ENCODE measurements at places on chromosomes 7 and 10.

DNA sequence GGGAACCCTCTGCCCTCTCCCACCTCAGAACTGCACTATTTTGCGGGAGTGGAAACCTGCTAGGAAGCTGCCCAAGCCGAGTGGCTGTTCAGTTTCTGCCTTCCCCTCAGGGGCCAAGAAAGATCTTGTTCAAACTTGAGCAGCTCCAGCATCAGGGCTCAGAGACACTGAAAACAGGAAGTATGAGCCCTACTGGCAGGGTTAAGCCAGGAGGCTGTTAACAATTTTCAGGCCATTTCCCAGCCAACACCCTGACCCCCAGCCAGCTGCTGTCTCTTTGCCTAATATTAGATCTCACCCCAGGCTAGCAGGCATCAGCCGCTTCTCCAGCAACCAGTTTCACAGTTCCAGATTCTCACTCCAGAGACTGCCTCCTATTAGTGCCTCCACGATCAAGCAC, 9.2 kb downstream of the PLAU start:
- DNase-seq = no peak

GRCh38 chr7:50738932-50739331, 43.8 kb downstream of the GRB10 start:
- DNase-seq = no peak

DNA sequence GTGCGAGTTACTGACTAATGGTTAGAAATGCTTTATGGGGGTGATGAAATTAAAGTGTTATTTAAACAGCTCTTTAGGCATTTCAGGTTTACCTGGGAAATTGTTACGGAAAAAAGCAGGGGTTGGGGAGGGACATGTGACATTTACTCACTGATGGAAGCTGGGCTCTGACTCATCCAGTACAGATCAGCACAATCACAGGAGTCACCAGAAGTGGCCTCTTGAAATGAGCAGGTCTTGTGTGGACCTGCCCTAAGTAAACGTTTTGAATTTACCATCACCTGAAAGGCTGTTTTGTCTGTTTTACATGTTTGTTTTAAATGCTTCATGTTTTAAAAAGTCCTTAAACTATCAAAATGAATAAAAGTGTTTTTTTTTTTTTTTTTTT, 2.3 kb downstream of the GLRX3 start:
- DNase-seq = no peak

GRCh38 chr10:23136462-23136861, 41.1 kb downstream of the MSRB2 start:
- no peak for DNase-seq

GRCh38 chr7:41837916-41838315, 135.0 kb upstream of the INHBA start:
- no peak for DNase-seq

DNA sequence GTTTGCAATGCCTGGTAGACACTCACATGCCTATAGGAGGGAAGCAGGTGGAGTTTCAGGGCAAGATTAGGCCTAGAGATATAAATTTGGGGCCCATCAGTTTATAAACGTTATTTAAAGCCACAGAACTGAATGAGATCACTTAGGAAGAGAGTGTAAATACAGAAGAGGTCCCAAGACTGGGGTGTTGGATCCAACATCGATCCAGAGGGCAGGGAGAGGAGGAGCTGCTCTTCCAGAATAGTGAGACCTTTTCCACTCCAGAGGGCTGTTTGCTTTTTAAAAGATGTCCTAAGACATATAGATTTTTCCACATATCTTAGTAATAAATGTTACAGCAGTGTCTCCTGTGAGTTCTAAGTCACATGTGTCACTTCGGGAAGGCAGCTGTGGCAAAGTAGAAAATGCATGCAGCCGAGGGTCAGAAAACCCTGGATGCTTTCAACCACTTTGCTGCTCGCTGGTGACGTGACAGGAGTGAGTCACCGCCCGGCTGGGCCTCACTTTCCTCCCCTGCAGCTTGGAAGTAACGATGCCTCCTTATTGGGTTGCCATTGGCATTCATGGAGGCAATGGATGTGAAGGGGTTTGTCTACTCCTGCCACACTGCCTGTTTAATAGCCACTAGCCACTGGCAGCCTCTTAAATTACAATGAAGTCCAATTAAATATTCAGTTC, 95.4 kb downstream of the TRIL start:
- no peak for DNase-seq

- DNase-seq = no peak
Observed at GRCh38 chr10:105068497-105068896, 427.4 kb downstream of the SORCS3 start.

- DNase-seq = no peak
Observed at GRCh38 chr10:103490986-103491314, 2.6 kb upstream of the NEURL1 start.

DNA sequence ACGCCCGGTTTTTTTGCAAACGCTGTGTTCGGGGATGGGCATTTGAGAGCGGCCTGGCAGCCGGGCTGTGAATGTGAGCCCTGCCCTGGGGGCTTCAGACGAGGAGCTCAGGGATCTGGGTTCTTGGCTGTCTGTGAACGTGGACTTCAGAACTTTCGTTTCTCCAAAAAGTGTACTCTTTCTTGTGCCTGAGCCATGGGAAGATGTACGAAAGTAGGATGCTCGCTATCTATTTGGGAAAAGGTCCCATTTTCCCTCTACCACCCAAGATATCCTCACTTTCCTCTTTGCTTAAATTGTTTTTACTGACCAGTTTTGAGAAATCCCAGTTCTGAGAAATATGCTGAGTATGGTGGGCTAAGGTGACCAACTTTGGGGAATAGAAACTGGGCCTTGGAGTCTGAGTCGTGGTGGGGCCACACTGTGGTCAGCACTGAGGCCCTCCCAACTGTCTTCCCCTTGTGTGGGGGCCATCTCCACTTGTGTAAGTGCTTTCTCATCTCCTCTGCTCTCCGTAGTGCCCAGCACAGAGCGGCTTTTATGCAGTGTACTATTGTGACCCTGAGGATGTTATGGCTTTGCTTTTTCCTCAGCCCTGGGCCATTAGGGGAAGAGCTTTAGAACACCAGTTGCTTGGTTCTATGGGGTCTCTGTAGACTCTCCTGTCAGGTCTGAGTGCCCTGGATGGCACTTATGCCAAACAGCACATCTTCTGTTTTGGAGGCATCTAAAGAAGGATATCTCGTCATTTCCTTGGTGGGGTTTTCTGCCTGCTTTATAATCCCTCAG, 918 bp downstream of the DBNL start:
- DNase-seq = no peak

GRCh38 chr7:91082852-91083495, 181.3 kb upstream of the FZD1 start:
- DNase-seq = no peak

- DNase-seq = no peak
Observed at GRCh38 chr7:104873401-104873800, 140.6 kb upstream of the KMT2E start.

DNA sequence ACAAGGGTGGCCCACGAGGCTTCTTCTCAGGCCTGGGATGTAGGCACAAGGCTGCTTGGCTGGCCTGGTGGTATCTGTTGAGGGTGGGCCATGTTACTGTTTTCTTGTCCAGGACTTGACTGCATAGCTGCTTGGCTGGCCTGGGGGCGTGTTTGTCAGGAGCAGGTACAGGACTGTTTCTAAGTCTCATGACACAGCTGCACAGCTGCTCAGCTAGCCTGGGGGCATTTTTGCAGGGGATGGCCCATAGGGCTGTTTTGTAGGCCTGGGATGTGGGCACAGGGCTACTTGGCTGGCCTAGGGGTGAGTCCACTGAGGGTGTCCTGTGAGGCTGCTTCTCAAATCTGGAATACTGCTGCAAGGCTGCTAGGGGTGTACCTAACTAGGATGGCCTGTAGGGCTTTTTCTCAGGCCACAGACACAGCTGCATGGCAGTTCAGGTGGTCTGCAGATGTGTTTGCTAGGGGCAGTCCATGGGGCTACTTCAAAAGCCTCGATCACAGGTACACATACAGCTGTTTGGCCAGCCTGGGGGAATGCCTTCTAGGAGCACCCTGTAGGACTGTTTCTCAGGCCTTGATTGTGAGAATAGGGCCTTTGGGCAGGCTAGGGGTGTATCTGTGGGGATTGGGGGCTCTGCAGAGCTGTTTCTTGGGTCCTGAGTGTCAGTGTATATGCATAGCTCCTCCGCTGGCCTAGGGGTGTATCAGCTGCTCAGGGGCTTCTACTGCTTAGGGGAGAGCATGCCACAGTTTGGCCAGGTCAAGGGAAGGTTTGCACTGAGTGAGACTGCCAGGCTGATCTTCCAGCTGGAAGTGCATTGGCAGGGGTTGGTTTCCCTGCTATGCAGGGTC, 26.6 kb upstream of the PLA2G12B start:
- DNase-seq = no peak

DNA sequence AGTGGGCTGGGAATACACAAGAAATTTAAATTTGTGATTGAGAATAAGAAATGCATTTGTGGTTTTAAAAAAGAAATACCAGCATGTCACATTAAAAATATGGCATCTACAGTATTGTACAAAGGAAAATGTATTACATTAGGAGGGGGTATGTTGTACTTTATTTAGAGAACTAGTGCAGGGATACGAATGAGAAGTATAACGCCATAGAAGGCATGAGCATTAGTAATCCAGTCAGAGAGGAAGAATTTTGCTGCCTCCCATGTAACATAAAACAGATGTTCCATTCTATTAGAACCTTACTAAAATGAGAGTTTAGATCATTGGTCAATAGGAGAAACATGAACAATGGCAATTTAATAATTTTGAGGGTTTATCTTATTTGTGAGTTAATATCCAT, 182.2 kb downstream of the ADK start:
- DNase-seq = no peak

DNA sequence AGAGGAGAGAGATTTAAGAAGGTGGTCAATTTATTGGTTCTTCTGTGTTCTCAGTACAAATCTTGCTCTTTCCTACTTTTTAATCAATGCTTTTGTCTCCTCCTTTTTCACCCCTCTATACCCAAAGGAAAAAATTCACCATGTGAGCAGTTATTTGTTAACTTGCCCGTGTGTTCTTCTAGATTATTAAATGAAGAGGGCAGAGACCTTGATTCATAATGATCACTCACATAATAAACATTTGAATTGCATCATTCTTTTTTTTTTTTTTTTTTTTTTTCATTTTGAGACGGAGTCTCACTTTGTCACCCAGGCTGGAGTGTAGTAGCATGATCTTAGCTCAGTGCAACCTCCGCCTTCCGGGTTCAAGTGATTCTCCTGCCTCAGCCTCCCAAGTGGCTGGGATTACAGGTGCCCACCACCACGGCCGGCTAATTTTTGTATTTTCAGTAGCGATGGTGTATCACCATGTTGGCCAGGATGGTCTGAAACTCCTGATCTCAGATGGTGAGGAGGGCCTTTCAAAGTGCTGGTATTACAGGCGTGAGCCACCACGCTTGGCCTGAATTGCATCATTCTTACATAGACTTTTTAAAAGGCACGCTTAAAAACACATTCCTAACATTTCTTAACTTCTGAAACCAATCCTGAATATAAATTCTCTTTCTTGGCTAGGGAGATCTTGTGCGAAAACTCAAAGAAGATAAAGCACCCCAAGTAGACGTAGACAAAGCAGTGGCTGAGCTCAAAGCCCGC, 3.6 kb downstream of the GARS1 start:
- DNase-seq = no peak

GRCh38 chr7:159086301-159086925, 58.3 kb downstream of the VIPR2 start:
- no peak for DNase-seq

- no peak for DNase-seq
Observed at GRCh38 chr7:50502001-50502684, 52.0 kb upstream of the FIGNL1 start.

- no peak for DNase-seq
Observed at GRCh38 chr10:86365346-86366032, 1.1 kb downstream of the GRID1 start.

DNA sequence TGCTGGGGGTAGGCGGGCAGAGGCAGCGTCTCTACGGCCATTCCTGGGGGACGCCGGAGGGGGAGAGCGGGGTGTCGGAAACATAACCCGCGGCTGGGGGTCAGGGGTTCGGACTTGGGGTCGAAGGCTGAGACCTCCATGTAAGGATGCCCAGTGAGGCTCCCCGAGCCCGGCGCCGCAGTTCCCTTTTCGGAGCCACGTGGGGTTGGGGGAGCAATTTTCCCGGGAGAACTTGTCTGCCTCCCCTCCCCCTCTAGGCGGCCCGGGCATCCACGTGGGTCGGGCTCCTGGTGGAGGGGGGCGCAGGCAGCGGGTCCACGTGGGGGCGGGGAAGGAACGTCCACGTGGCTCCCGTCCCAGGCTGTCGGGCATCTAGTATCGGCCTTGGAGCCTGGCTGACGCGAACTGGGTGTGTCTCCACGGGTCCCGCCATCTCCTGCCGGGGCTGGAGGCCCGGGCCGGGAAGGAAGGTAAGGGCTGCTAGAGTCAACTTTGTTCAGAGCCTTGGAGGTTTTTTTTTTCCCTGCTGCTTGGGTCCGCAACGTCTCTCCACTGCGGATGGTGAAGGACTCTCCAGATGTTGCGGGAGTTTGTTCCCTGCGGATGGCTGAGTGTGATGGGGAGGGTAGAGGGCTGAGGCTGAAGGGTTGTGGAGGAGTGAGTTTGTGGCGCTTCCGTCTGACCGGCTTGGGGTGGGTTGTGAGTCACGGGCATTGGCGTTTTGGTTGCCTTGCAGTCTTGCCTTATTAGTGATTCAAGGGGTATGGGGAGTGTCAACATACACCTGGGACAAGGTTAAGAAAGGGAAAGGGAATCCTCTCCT, 744 bp downstream of the PPRC1 start:
- DNase-seq = no peak

GRCh38 chr7:39084349-39084748, 106.6 kb downstream of the POU6F2 start:
- DNase-seq = no peak

DNA sequence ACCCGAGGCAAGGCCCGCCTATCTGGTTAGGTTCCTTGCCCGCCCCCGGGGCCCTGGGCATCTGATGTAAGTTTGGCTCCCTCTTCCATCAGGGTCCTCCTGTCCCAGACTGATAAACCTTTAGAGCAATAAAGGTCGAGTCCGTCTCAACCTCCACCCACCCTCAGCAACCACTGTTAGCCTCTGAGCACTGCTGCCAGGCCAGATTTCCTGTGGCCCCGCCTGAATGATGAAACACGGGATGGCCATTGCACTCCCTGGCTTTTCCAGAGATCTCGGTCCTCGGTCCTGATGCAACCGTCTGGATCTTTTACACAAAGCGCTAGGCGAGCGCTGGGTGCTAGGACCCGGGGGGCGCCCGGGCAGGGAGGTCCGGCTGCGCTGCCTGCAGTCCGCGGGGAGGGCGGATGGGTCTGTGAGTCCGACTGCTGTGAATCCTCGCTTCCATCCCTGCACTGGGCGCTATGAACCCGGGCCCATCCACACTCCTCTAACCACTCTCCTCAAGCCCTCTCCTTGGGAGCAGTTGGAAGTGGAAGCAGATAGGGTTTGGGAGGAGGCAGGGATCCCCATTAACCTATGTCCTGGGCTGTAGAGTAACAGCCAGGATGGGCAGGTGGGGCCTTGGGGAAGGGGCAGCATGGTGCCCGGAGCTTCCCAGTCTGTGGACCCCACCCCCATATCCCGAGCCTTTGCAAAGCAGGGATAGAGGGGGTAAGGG, 875 bp upstream of the DDIT4 start:
- DNase-seq = no peak
